ENCODE measurements at places on chromosomes 4 and X. TPM values are rescaled to one million over a fixed set of nuclear protein-coding genes. Genes with fewer than 3 reads are reported as not detected.

Gene SMR3A
- not detected for total RNA-seq

Gene PHKA1
- total RNA-seq, result not detected

Gene FGF13
- not detected for total RNA-seq

Gene CT45A5
- total RNA-seq, result not detected

Gene LIMCH1
- not detected for total RNA-seq

Gene HS3ST1
- not detected for total RNA-seq

Gene CLTRN
- 0.18 TPM for total RNA-seq

Gene TIMM17B
- total RNA-seq, result 108 TPM
